ENCODE measurements at places on chromosomes 7 and 10. TPM values are rescaled to one million over a fixed set of nuclear protein-coding genes. Genes with fewer than 3 reads are reported as not detected.

- DNase-seq, result peak; percentile 98
These were observed 52.4 kb upstream of the ITGB1 start for GRCh38 chr10:33010132-33011037.

GRCh38 chr7:981793-982510 is 1.0 kb upstream of the CYP2W1 start:
- DNase-seq, result no peak

- no peak for DNase-seq
These were observed 79.9 kb downstream of the ELFN1 start for GRCh38 chr7:1749864-1750466.

GRCh38 chr10:132611026-132611910 is 73.7 kb downstream of the INPP5A start:
- DNase-seq, result no peak

DNA sequence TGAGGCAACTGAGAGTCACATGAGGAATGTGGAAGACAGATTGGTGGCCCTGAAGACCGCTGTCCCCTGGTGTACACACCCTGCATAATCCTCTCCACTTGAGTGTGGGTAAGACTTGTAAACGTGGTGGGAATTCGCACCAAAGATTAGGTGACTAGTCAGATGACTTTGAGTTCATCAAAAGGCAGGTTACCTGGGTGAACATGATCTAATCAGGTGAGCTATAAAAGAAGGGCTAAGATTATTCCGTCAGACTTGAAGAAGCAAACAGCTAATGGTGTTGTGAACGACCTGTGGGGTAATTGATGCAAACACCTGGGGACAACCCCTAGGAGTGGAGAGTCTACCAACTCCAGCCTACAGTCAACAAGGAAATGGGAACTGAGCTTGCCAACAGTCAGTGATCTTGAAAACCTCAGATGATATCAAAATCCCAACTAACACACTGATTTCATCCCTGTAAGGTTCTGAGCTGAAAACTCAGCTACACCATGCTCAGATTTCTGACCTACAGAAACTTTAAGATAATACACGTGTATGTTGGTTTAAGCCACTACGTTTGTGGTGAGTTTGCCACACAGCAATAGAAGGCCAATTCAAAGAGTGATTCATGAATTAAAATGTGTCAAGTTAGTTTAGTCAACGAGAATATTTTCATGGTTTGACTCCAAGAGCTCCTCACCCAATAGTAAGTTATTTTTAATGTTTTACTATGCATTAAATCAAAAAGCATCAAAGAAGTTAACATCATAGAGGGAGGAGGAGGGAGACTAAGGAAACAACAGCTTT is 16.7 kb downstream of the PRTFDC1 start:
- DNase-seq, result no peak

DNA sequence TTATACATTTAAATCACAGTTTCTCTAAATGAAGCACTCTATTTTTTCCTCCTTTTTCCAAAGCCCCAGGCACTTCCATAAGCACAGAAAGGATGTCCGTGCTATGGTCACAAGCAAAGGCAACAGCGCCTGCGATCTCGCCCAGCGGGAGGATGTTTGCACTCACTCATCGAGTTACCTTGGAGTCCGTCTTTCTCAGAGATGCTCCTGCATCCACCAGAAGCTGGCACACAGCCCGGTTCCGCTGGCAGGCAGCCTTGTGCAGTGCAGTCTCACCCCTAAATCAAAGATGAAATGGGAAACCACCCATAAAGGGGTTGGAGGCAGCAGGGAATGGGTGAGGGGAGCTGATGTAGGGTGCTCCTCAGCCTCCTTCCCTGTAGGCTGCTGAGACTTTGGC is 51.9 kb upstream of the PTN start:
- DNase-seq, result no peak

PLEKHS1 gene
- 0.80 TPM for total RNA-seq

MAP3K8 gene
- 3.3 TPM for total RNA-seq

WNT8B gene
- not detected for total RNA-seq
